ENCODE measurements at places on chromosomes 5 and 9. TPM values are rescaled to one million over a fixed set of nuclear protein-coding genes. Genes with fewer than 3 reads are reported as not detected.

The PMPCA gene
- 56.6 TPM for total RNA-seq

The PCDHGB2 gene
- total RNA-seq, result 0.23 TPM

The TAF7 gene
- total RNA-seq, result 74.3 TPM

The HACD4 gene
- total RNA-seq, result 15.6 TPM

The EMB gene
- total RNA-seq, result 181 TPM

The DOK3 gene
- total RNA-seq, result 2.4 TPM

The PPP3R2 gene
- not detected for total RNA-seq

The SLC22A4 gene
- 0.10 TPM for total RNA-seq

Measured in activated CD4-positive, alpha-beta memory T cell treated with anti-CD3 and anti-CD28 coated beads, Interleukin-2, amount 10 ng/mL, durations not matched to agents 7 days and 5 days (primary cell).